NCI-H524 (cell line): ENCODE measurements at places on chromosomes 4 and X.
A peak's percentile ranks its signal among the peaks of the same experiment; 100 is the strongest.

DNA sequence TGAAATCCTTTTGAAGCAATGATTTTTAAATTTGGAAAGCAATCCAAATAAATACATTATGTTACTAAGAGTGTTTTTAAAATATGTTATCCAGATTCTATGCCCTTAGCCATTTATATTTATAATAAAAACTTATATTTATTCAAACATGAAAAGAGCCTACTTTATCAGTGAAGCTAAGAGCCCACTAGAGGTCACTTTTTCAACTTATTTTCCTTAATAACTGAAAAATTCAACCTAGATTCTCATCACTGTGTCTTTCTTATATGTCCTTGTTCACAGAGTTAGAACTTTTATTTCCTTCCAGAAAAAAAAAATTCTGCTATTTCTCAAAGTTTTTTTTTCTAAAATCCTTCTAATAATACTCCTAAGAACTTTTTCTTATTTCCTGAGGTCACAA is 23.9 kb downstream of the PRDM8 start:
- DNase-seq, result no peak

GRCh38 chr4:153513596-153513995 is 47.4 kb downstream of the TMEM131L start:
- DNase-seq, result no peak

DNA sequence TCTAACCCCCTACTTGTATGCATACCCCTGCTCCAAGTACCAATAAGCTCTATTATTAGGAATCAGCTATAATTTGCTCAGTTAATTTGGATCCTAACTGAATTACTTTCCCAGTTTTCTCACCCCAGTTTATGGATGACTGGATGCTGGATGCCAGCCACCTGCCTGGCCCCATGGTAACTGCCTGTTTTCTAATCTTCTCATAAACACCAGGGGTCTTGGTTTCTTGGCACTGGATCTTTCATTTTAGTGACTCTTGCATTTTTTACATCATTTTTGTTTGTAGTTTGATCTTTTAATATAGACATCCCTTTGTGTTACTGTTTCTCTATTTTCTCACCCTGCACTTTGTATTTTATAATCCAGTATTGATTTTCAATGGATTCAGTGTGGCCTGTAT is 246.8 kb downstream of the ADGRL3 start:
- DNase-seq, result no peak

DNA sequence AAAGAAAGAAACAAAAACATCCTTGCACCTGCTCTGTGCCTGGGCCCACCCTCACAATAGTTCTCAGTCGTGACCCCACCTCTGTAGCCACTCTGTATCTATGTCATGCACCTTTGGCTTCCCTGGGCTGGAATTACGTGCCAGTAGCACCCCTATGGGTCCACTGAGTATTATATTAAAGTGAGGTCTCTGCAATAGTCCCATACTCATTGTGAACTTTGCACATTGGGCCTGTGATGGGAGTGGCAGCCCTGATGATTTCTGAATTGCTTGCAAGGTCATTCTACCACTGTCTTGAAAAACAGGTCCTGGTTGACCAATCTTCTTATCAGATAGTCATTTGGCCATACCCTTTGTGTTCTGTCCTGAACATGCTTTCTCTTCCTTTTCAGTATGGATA is 1012.1 kb downstream of the RAB28 start:
- DNase-seq, result no peak

DNA sequence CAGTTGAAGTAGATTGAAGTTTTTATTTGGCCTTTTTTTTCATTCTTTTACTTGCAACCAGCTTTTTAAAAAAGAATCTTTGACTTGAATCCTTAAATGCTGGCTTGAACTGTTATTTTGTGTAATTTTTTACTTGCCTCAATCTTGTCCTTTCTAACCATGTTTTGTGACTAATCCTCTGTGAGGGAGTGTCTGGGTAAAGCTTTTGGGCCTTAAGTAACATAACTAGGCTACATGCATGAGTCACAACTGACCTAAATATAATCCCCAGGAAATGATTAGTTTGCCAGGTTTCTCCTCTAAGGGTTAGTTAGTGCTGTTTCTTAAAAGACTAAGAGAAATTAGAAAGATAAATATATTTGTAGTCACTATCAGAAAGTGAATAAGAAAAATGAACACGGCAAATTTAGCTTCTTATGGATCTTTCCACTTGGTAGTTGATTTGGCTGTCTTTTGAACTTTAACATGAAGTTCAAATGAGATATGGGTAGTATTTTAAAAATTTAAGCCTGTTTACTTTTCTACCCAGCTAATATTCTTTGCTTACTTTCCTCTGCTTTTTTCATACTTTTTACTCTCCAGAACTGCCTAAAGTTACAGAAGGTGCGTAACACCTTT is 13.0 kb downstream of the EXOC1 start:
- DNase-seq, result peak; percentile 36

- no peak for DNase-seq
Measured at GRCh38 chr4:8770518-8771257, 101.0 kb downstream of the HMX1 start.

GRCh38 chr4:181345931-181346330 is 897.3 kb upstream of the TENM3 start:
- no peak for DNase-seq

DNA sequence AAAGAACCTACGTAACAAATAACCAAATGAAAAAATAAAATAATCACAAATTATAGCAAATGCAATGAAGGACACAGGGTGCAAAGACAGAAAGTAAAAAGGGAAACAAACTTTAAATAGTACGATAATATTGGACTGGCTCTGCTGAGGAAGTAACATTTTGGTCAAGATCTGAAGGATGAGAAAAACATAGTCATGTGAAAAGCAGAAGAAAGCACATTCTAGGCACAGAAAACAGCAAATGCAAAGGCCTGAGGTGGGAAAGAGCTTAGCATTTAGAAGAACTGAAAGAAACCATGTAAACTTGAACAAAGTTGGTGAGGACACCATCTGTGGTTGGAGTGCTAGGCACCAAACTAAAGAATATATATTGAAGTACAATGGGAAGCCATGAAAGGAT is 111.2 kb downstream of the PPP3CA start:
- no peak for DNase-seq

DNA sequence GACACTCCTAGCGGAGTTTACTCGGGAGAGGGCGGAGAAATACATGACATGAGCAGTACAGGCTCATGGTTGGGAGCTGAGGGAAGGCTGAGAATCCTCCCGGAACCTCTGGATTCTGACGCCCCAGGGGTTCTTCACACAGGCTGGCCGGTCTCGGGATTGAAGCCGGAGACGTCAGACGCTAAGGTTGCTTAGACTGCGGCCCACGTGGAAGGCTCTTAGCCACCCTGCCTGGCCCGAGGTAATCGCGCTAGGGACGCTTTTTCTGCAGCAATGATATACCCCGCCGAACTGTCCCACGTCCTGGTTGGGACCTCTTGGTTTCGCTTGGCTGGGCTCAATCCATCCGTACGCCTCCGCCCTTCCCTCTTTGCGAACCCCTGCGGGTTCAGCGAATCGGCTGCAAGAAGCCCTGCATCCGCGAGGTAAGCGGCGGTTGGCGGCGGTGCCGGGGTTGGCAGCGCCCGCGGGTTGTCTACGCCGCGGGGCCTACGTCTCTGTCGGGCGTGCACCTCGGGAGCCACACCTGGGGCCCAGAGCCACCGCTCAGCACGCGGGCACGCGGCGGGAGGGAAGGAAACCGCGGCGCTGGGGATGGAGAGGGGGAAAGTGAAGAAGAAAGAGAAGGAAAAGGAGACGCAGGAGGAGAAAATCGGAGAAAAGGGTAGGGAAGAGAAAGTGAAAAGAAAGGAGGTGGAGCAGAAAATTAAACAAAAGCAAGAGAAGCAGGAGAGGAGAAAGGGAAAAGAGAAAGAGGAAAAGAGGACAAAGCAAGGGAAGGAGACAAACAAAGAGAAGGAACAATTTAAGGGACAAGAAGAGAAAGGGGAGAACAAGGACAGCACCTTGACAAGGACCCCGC is at the start of gene ARL9:
ARL9 (plus strand) TSS at position 523 of the 862 bp plus-strand sequence; CDS start at position 595, 72 bp downstream.
- DNase-seq, result peak; percentile 4

GRCh38 chrX:131836161-131836560 is 186.9 kb upstream of the STK26 start:
- DNase-seq, result no peak

DNA sequence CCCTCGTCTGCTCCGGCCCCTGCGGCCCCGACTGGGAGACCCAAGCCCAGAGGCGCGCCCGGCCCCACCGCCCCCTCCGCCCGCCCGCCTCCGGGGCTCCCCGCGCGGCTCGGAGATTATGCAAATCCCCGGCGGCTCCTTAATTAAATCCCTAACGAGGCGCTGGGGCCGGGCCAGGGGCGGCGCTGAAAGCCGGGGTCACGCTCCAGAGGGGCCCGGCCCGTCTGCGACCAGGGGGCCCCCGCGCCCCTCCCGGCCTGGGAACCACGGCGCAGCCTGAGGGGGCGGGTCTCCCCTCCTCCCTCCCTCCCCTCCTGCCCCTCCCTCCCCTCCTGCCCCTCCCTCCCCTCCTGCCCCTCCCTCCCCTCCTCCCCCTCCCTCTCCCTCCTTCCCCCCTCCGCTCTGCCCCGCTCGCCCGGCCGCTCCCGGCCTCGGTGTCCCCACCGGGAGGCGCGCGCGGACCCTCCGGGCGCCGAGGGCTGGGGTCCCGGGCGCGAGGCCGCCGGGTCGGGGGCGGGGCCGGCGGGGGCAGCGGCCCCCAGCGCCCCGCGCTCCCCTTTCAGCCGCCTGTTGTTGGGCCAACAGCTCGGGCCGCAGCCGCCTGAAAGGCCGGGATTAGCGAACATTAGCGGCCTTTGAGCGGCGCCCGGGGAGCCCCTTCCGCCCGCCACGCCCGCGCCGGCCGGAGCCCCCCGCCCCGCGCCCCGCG is 25.9 kb upstream of the FGFR3 start:
- DNase-seq, result no peak

- DNase-seq, result no peak
Measured at GRCh38 chrX:28120072-28120471, 138.8 kb upstream of the DCAF8L1 start.

DNA sequence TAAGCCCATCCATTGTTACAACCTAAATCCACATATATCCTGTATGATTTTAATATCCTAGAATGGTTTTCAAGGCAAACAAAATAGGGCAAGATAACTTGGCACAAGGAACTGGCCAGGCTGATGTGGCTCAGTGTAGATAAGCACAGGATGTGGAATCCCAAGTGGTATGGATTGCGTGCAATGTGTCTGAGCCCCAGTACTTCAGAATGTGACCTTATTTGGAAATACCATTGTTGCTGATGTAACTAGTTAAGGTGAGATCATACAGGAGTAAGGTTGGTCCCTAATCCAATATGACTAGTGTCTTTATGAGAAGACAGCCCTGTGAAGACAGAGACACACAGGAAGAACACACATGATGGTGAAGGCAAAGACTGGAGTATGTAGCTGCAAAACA is 72.4 kb downstream of the IL21 start:
- no peak for DNase-seq

DNA sequence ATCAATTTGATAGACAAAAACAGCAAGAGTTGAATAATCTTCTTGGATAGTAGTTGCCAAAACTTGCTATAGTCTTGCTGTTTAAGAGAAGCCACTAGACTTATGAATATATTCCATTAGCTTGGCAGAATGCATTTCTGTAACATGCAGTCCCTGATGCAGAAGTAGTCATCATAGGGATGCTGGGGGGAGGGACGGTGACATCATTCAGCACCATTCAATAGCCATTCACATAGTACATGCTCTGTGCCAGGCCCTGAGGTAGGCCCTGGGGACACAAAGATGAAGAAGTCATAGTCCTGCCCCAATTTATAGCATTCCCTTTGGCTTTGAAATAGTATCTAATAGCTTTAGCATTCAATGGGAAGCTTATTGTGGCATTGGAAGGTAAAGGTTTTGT is 185.5 kb upstream of the AFF2 start:
- no peak for DNase-seq

DNA sequence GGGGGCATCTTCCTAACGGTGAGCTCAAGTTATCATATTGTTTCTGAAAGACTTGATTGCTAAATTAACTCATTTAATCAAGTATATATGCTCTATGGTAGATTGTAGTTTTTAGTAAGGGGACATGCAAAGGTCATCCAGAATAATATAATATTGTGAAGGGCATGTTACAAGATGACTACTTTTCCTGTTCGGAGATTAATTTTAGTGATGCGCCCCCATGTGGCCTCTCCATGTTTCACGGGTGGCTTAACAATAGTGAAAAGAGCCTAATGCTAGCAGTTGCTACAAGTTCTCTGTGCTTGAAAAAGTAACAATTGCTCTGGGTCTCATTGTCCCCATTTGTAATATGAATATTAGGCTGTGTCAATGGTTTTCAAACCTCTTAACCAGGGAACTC is 12.2 kb downstream of the SMPX start:
- peak; percentile 41 for DNase-seq
